ENCODE measurements at places on chromosomes 1 and 21.

DNA sequence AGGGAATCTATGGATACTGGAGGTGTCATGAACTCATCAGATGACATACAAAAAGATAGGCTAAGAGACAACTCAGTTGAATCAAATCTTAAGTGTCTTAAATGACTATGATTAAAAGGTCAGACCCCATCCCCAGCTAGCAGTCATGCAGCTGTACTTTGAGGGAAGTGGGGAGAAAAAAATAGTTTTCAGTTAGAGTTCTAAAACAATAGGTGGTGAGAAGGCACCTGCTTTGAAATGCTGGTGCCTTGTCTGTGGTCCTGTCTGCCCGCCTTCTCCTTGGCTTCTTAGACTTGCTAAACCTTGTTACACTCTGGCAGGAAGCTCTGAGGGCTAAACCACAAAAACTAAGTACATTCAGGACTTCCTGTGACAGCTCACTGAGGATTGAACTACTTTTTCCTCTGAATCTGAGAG lies 15.3 kb downstream of the CD2 start:
- DNase-seq, result no peak

GRCh38 chr1:177964336-177964735 lies 5.5 kb downstream of the SEC16B start:
- DNase-seq, result no peak

DNA sequence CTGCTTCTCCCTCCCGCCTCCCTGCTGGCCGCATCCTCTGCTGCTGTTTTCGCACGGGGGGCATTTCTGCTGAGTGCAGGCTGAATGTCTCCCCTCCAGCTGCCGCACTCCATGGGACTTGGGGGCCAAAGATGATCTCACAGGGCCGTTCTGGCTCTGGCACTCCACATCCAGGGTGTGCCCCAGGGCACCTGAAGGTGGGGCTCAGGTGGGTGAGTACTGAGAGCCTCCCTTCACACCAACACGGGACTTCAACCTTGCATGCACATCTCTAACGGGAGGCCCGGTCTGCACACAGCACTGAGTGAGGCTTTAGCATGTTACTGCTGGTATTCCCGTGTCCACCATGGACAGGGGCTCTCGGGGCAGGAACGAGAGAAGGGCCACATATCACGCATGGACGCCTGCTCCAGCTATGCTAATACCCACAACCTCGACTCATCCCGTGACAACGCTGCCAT lies 88.9 kb downstream of the DMRTB1 start:
- no peak for DNase-seq

DNA sequence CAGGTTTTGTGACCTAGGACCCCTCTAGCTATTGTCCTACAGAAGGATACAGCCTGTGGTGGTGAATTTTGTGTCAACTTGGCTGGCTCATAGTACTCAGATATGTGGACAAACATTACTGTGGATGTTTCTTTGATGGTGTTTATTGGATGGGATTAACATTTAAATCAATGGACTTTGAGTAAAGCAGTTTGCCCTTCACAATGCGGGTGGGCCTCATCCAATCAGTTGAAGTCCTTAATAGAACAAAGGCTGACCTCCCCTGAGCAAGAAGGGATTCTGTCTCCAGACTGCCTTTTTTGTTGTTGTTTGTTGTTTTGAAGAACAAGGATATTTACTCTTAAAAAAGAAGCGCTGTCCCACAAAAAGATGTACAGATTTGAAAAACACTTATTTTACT lies 210.0 kb upstream of the GREM2 start:
- DNase-seq, result no peak

GRCh38 chr21:35699361-35699760 lies 361.0 kb downstream of the SETD4 start:
- no peak for DNase-seq

DNA sequence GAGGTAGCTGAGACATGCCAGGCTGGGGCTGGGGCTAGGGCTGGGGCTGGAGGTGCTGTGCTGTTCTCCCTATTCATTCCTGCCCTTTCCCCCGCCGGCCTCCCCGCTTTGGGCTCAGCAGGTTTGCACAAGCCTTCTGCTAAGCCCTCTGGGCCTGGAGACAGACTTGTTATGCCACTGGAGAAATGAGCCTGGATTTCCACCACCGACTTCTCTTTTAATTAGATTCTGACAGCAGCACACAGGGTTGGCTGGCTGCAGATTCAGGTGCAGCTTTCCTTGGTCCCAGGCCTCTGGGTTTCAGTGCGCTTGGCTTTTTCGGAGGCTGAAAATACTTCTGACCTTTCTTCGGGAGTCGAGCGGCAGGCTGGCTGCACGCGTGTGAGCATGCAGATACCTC lies 71.5 kb upstream of the ACTL8 start:
- no peak for DNase-seq

GRCh38 chr1:233440951-233441401 lies 113.5 kb downstream of the MAP3K21 start:
- DNase-seq, result no peak

GRCh38 chr1:31390071-31390470 lies 17.2 kb upstream of the FABP3 start:
- no peak for DNase-seq

DNA sequence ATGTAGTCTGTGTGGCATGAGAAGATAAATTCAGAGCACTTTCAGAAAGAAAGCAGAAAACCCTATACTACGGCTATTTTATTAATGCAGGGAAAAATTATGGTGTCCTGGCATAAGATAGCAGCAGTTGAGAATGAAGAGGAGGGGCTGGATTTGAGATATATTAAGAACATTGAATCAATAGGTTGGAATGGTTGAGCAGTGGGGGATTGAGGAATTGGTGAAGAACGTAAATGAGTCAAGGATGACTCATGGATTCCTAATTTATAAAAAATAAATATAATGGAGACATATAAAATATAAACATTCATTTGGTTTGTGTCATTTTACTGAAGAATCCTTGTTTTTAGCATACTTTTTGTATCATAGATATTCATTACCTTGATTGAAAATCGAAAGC lies 234.3 kb upstream of the ADAMTS5 start:
- DNase-seq, result no peak

Measured in hypothalamus (tissue), 51 donors.